ENCODE measurements at places on chromosomes 16 and 17.

DNA sequence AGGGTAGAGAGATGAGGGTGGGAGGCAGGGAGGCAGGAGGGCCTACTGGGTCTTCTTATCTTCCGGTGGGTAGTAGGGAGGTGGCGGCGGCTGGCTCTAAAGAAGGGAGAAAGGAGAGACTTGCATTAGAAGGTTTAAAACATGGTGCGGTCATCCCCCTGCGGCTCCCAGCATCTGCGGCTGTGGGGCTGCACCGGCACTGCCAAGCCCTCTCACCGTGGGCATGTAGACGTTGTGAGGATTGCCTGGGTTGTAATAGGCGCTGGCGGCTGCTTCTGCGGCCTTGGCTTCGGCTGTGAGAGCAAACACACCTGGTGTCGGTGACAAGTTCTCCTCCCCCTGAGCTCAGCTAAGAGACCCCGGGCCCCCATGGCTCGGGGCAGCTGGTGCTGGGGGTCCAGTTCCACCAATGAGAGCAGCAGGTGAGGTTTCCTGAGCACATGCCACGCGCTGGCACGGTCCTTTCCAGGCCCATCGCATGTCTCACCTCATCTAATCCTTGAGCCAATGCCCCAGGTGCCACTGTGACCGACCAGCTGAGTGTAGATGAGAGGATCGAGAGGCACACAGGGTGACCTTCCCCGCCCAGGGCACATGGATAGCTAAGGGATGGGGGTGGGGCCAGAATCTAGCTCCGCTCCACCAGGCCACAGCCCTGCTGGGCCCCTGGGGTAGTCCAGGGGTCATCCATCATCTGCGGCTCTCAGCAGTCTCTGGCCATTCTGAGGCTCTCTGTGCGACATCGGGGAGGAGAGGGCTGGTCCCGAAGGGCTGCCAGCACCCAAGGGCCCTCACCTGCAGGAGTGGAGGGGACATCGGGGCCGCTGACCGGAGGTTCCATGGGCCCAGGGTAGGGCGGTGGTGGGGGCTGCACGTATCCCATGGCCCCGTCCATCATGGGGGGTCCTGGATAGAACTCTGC lies 2.7 kb upstream of the UNC13D start:
- DNase-seq, result no peak

GRCh38 chr17:54971147-54971546 lies 2.6 kb downstream of the STXBP4 start:
- DNase-seq, result no peak

DNA sequence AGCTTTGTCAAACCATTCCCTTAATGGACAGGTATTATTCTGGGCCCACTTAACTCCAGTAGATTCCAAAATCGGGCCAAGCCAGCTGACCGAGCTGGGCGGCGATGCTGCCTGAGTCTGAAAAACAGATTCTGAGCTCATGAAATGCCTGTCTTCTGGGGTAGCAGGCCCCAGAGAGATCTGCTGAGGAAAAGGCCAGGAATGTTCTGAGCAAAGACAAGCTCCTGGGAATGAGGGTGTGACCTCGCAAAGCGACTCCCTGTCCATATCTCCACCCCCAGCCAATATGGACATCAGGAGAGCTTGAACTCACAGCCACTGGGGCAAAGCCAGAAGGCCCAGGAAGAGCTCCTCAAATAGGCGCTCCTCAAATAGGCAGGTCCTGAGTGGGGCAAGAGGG lies 23.7 kb downstream of the ZNF423 start:
- DNase-seq, result no peak

DNA sequence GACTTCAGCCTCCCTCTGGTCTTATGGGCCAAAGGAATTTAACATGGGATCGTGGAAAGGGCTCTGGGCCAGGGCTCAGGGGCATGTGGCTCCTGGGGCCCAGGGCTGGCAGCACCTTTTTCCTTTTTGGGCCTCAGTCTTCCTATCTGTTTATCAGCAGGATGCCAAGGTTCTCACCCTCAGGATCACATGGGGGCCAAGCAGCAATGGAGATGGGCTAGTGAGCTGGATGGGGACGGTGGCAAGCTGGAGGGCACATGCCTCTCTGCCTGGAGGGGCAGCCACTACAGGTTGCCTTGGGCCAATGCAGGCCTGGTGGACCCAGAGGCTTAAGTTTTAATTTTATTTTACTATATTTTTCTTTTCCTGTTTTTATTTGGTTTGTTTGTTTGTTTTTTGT lies 95.4 kb downstream of the CYLD start:
- DNase-seq, result no peak

DNA sequence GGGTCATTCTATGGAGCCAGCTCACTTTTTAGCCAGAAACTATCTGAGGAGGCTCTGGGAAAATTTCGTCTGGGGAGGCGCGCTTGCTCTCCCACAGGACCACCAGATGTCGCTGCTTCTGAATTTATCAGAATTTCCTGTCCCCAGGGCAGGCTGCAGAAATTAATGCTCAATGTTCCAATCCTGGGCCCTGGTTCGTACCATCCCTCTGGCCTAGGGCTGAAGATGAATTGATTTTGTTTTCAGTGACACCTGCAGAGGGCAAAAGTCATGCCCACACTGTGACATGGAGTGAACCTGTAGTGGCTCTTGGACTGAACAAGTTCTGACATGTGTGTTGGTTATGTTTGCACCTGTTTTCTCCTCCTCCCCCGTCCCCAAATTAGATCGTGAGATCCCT lies 482.6 kb downstream of the NPIPA7 start:
- peak; percentile 39 for DNase-seq

- no peak for DNase-seq
Measured at GRCh38 chr17:39073916-39074315, 77.5 kb downstream of the PLXDC1 start.

DNA sequence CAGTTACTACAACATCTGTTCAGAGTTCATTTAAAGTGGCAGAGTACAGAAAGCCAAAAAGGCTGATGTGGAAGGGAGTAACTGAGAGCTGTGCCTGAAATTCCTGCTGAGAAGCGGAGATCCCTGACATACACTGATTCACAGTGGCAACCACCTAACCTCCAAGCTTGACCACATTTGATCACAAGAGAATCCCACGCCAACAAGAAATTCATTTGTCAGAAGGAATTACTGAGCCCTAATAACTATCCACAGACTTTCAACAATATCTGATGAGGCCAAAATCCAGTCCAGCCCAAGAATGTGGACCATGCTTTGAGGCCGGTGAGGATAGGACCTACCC lies 168.5 kb upstream of the RPH3AL start:
- no peak for DNase-seq

GRCh38 chr16:86934581-86935375 lies 356.4 kb downstream of the FOXL1 start:
- no peak for DNase-seq

DNA sequence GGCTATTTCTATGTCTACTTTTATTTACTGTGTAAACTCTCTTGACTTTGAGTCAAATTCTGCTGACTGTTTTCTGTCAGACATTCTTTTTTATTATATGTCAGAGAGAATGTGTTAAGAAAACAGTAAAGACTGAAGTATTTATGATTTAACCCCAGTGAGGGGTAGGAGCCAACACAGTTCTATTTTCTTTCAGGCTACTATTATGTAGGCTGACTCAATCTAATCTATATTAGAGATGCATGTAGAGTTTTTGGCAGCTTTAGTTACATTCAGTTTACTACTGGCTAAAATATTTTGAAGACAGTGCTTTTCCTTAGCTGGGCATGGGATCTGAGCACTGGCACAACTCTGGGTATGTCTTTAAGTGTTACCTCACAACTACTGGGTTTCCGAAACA lies 1108.0 kb downstream of the CDH11 start:
- DNase-seq, result no peak

GRCh38 chr17:43945074-43945829 lies 3.0 kb upstream of the PPY start:
- no peak for DNase-seq

GRCh38 chr16:78709137-78709884 lies 609.9 kb downstream of the WWOX start:
- no peak for DNase-seq

GRCh38 chr16:14667347-14668266 lies 26.5 kb downstream of the PLA2G10 start:
- DNase-seq, result no peak

- DNase-seq, result no peak
Measured at GRCh38 chr16:84406006-84406963, 37.9 kb downstream of the ATP2C2 start.

- DNase-seq, result no peak
Measured at GRCh38 chr16:56013962-56014552, 138.9 kb upstream of the CES5A start.

DNA sequence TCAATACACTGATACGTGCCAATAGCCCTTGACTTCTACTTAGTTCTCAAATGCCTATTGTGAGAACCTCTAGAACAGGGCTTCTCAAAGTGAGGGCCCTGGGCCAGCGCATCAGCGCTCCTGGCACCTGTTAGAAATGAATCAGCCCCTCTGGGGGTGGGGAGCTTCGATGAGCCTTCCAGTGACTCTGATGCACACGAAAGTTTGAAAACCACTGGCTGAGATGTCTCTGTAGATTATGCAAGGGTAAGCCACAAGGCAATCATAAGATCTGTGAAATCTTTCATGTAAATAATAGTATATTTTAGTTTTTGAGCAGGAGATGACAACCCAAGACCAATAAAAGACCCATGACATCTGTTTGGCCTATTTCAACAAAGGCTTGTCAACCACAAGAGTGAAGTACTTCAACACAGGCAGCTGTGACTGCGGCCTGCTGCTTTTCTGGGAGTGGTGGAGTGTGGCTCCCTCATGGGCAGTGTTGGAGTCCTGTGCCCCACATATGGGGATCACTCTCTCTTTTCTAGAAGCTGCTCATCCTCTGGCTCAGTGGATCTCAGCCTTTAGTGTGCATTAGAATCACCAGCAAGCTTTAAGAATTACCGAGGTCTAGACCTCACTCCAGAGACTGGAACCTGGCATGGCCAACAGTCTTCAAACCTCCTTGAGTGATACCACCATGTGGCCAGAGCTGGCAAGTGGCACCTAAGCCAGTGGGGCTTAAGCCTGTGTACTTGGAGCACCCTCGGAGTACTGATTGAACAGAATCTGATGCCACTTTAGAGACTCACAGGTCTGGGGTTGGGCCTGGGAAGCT lies 5.8 kb downstream of the MTHFSD start:
- DNase-seq, result no peak

DNA sequence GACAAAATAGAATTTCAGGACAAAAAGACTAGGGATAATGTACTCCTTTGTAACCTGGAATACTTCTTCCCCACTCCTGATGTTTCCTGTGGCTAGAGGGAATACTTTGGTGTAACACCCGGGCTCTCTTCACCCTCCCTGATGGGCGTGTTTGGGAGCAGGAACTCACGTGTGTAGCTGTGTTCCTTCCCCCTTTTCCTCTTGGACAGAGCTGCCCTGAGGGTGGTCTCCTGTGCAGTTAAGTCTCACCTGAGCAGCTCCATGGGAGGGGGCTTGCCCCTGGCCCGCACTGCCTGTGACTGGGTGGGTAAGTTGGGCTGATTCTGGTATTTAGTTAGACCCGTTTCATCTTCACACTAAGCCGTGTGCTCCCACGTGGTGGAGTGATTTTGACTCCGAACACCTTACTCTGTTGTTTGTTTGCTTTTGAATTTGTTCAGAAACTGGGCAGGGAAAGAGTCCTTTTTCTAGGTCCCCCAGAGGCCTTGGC lies 87.9 kb downstream of the OR1D5 start:
- peak; percentile 92 for DNase-seq

GRCh38 chr17:49845321-49845720 lies 2.5 kb downstream of the TAC4 start:
- no peak for DNase-seq

DNA sequence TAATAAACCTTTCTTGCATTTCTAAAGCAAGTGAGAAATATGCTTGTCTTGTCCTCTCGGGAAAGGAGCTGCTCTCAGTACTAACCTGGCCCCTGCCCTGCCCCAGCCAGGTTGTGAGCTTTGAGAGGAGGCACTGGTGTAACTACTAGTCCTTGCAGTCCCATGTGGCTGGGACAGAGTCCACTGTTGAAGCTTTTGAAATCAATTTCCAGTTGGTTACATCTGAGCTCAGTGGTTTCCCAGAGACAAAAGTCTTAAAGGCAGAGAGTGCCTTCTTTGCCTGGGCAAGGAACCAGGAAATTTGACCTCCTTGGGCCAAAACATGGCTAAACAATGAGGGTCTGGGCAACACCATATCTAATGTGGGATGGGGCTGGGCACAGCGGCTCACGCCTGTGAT lies 48.7 kb downstream of the GSG1L start:
- DNase-seq, result no peak

- no peak for DNase-seq
Measured at GRCh38 chr17:74730491-74731346, 6.3 kb upstream of the RAB37 start.

GRCh38 chr17:75707079-75707571 lies 14.1 kb upstream of the ITGB4 start:
- no peak for DNase-seq

DNA sequence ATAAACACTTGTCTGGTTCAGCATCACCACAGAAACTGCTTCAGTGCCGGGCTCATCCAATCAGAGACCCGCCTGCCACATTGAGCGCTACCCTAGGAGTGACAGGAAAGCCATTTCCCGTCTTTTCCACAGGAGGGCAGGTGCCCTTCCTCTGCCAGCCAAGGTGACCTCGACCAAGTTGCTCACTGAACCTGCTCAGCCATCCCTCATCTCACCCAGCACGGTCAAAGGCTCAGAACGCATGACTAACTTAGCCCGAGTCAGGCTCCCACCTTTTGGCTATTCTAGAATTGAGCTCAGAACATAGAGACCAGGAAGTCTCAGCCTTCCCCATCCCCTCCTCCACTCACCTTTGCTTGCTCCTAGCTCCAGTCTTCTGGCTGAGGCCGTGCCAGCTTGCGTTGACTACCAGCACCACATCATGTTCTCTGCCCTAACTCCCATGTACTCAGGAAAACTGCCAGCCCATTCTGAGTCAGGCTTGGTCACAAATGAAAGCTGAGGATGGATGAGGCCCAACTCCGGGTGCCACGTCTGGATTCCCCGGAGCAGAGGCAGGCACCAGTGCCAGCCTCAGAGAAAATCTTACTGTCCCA lies 15.6 kb downstream of the MRPS23 start:
- no peak for DNase-seq

GRCh38 chr16:3578610-3579551 lies 1.7 kb upstream of the NLRC3 start:
- DNase-seq, result no peak

- DNase-seq, result no peak
Measured at GRCh38 chr17:80860703-80861417, 130.8 kb upstream of the CHMP6 start.

- DNase-seq, result no peak
Measured at GRCh38 chr17:44200478-44201155, 933 bp upstream of the ATXN7L3 start.

DNA sequence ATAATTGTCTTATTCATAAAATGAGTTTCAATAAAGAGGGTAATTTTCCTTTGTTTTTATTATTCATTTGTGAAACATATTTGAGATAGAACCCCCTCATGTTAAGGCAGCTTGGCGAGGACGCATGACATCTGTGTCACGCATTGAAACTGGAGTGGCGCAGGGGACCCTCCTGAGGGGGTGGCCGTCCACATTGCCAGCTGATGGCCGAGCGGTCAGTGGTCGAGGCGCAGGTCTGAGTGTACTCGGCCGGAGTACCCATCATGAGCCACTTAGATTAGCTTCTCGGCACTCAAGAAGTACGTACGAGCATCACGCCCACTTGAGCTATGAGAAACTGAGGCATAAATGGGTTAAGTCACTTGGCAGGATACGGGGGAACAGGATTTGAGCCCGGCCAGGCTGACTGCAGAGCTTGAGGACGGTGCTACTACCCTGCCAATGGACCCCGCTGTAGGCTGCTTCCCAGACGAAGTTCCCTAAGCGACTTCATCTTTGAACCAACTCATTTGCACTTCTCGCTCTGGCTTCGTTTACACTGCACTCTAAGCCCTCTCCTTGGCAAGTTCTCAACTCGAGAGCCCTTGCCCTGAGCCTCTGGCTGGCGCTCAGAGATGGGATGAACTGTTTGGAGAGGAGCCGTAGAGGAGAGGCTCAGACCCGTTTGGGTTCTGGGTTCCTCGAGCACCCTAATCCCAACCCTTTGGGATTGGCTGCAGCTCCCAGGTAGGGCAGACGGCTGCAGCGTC lies 91.8 kb downstream of the SDK2 start:
- no peak for DNase-seq
